ENCODE measurements at places on chromosomes 12 and 14.
A peak's percentile ranks its signal among the peaks of the same experiment; 100 is the strongest.

DNA sequence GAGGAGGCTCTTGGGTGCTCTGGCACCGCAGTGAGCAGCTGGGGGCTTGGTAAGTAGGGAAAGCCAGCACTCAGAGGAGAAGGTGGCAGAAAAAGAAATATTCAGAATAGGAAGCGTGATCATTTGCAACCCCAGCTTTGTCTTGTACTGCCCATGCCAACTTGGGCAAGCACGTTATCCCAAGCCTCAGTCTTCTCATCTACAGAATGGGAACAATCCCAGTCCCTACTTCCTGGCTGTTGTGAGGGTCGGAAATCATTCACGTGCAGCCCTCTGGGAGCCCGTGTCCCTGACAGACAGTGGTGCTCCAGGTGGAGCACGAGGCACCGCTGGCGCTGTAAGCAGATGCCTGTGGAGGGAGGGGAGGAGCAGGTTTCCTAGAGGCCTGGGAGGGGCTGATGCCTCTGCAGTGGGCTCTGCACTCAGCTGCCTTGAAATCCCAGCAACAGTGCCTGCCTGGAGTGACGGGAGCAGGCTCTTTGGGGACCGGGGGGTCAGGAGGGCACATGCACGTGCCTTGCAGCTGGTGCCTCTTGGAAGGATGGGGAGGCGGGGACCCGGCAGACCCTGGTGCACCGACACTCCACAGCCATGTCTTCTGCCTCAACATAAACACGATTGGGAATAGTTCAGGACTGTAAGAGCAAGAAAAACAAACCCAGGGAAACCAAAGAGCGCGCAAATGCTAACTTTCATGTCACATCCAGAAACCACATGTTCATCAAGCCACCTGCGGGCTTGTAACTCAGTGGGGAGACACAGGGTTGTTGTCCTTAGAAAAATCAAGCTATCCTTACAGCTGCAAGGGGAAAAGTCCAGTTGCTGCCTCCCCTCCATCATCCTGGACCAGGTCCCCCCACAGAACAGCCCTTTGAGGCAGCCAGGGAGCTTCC lies 86.5 kb upstream of the DIO3 start:
- DNase-seq: no peak

GRCh38 chr12:2457215-2457932 lies 337.4 kb upstream of the FKBP4 start:
- no peak for DNase-seq

DNA sequence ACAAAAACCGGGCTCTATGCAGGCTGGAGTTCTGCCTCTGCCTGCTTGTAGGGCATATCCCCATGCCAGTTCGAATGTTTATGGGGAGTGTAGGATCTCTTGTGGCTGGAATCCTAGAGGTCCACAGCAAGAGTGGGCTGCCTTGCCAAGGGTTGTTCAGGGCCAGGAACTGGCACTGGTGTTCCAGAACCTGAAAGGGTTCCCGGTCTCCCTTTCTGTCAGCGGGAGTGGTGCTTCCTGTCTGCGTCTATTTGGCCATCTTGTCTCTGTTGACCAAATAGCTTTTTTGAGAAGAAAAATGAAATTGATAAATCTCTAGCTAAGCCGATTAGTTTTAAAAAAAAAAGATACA lies 17.8 kb downstream of the OLR1 start:
- no peak for DNase-seq

- no peak for DNase-seq
Measured at GRCh38 chr14:91328313-91329050, 84.0 kb upstream of the GPR68 start.

DNA sequence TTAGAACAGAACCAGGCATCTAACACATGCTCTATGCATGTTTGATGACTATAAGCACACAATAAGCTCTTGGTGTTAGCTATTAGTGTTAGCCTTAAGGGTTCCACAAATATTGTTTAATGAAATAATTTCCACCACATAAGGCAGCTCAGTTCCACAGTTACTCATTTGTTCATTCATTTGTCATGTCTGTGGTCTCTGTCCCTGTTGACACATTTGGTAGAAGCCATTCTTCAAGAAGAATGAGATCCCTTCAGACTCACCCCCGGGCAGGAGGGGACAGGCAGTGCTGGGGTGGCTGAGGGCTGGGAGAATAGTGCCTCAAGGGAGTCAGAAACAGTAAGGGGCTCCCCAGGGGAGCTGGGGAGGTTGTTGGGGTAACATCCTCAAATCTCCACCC lies 3.7 kb upstream of the FAIM2 start:
- peak; percentile 50 for DNase-seq

DNA sequence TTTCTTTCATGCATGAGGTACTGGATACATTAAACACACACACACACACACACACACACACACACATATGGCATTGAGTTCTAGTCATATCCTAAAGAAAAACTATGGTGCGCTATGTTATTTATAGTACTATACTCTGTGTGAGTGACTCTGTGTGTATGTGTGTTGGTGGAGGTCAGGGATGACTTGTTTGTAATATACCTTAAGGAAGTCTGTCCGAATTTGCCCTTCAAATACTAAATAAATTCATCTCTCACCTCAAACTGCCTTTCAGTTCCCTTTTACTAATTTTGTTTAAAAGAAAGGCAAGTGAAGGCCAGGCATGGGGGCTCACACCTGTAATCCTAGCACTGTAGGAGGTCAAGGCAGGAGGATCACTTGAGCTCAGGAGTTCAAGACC lies 2.1 kb upstream of the AKAP5 start:
- no peak for DNase-seq

GRCh38 chr14:28767853-28768741 lies 1.5 kb downstream of the FOXG1 start:
- DNase-seq: no peak

DNA sequence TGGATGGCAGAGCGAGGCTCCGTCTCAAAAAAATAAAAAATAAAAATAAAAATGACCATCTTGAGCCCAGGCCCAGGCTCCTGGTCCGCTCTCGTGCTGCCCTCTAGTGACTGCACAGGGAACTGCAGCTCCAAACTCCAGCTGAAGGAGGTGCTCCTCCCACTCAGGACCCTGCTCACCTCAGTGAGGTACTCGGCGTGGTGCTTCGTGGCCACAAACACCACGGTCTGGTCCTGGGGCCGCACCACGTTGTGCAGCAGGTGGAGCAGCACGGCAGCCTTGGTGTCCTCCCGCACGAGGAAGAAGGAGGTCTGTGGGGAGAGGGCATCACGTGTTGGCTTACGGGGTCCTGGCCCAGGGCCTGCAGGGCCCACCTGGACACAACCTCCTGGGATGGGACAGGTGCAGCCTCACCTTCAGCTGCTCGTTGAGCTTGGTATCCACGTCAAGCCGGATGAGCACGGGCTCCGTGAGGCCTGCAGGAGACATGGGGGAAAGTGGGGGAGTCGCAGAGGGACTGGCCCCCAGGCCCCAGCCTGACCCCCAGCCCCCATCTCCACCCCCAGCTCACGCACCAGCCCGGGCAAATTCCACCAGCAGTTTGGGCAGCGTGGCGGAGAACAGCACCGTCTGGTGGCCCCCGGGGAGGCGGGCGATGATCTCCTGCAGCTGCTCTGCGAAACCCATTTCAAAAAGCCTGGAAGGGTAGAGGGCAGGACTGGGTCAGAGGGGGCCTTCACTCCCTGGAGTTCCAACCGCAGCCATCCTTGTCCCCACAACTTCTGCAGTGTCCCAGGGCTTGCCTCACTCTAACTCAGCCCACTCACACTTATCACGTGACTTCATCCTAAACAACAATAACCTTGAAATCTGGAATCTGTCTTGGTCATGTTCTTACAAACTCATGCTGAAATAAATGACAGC lies 10.6 kb downstream of the DDX54 start:
- peak; percentile 51 for DNase-seq

DNA sequence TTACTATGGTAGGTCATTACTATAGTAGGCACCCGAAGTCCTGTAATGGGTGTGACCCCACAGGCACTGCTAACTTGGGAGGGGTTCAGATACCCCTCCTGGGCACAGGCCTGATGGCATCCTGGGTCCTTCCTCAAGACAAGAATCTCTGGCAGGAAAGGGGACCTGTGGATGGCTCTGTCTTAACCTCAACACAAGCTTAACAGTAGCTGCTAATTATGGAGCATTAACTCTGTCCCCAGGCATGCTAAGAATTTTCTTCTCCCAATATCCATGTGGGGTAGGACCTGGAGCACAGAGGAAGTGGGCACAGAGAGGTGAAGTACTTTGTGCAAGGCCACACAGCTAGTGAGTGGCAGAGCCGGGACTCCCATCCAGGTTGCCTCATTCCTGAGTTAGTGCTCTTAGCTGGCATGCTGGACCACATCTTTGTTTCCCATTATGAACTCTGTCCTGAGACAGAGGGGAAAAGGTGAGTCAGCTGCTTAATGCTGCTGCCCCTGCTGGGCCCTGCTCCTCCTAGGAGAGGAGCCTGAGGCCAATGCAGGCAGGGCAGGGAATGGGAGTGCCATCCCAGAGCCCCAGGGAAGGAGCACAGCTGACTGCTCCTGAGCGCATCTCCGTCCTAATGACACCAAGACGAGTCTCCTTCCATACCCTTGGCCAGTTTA lies 32.1 kb downstream of the GALNT16 start:
- DNase-seq: no peak

- DNase-seq: no peak
Measured at GRCh38 chr12:75976913-75977312, 54.7 kb downstream of the PHLDA1 start.

- DNase-seq: no peak
Measured at GRCh38 chr14:21090194-21090939, 8.1 kb downstream of the ZNF219 start.

DNA sequence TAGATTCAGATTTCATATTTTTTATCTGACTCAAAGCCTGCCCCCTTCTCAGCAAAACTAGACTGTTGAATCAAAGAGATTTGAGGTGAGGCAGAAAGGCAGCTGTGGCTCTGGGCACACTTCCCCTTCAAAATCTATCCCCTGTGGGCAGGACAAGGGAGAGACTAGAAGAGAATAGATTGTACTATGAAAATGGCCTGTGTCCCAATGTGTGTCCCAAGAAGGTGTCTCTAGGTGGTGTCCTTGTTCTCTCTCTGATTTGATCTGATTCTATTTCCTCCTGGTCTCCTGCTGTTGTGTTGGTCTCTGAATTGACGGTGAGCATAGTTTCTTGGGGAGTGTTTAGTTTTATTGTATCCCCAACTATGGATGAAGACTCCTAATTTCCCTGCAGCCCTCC lies 565.8 kb upstream of the ATP2B1 start:
- no peak for DNase-seq

DNA sequence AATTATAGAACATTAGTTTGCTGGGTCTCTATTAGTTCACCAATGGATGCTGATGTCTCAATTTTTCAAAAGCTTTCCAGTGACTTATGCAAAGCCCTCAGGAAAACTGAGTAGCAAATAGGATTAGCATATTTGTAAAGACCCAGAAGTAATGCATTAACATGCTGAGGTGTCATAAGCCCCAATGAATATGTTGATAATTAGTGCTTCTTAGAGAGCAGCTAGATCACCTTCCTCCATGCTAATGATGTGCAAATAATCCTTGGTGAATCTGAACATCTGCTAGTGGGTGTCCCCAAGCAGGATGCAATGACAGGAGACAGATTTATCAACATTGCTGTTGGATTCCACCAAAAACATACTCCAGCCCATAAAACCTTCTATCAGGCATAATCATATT lies 19.0 kb downstream of the IFNG start:
- no peak for DNase-seq

DNA sequence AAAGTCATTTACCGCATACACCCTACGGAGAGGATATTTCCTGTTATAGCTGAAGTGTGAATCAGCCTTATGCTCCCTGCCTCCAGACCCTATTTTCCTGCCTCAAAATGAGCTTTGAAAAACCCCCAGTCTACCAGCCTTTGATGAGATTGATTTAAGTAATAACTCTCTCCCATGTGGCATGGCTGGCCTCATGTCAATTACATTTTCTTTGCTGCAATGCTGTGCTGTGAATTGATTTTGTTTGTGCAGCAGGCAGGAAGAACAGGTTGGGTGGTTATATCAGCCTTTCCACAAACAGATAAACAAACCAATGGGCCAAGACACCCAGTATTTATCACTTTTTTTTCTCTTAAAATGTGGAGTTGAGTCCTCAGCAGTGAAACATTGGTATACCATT lies 1105.5 kb upstream of the TMEM132C start:
- no peak for DNase-seq

DNA sequence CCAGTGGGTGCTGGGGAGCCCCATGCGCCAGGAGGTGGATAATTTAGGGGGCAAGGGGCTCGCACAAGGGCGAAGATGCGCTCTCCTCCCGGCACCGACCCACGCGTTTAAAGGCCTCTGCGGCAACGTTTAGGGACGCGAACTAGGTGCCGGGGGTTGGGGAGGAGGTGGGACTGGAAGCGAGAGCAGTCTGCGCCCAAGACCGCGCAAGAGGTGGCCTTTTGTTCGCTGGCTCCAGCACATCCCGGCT lies 1.3 kb downstream of the SLC38A1 start:
- DNase-seq: peak; percentile 19

DNA sequence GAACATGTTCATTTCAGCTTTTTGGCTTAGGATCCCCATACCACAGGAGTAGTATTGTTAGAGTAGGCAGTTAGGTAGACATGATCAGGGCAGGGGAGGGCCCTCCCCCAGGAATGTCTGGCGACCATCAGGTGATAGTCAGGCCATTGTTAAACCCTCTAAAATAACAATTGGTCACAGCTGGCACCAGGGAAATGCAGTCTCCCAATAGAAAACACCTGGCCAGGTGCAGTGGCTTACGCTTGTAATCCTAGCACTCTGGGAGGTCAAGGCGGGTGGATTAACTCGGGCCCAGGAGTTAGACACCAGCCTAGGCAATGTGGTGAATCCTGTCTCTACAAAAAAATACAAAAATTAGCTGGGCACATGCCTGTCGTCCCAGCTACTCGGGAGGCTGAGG lies 187.1 kb downstream of the MON2 start:
- no peak for DNase-seq

GRCh38 chr12:132138941-132139871 lies 4.9 kb downstream of the DDX51 start:
- no peak for DNase-seq

DNA sequence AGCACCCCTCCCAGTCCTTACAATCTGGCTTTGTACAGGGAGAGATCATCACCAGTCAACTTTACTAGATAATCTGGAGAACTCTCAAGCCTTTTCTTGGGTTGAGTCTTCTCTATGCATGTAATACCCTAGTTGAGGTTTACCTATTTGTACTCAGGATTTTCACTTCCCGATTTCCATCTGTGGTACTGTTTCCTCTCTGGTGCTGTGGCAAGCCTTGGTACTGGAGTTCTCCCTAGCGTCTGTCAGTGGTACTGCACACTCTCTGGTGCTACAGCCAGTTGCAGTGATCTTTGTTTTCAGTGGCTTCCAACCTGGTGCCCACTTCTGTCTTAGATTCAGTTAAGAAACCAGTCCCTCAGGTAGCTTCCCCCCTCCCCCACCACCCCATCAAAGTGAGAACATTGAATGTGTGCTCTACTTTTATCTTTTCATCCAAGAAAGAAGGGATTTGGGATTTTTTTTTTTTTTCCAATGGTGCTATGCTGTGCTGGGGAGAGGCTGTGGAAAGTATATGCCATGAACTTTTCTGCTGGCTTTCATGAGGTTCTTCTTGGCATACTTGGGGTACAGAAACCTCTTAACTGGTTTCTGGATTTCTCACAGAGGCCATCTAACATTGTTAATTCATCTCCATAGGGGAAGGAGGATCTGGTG lies 69.4 kb upstream of the EVL start:
- peak; percentile 61 for DNase-seq

Measured in globus pallidus (tissue), 1 donor.